Vagina (tissue), 2 donors: ENCODE measurements at places on chromosomes 1 and 21. TPM values are rescaled to one million over a fixed set of nuclear protein-coding genes. Genes with fewer than 3 reads are reported as not detected.

Gene GNAT2
- not detected for total RNA-seq

DNA sequence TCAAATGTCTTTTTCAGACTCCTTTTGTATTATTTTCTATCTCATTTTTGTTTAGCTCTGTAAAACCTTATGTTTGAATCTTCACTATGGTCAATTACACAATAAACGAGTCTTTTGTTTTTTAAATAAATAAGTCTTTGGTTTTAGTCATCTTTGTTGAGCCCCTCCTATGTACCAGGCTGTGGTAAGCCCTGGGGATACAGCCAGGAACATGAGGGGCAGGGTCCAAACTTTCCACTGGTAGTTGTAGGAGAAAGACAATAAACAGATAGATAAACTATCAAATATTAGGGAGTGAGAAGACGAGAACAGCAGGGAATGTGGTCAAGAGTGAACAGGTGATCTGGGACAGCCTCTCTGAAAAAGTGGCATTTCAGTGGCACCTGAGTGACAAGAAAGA, 186.6 kb downstream of the ZNF281 start:
- DNase-seq: no peak
- no peaks in the 10 kb centered on the region for H3K27me3 ChIP-seq
- H3K4me3 ChIP-seq: no peak overlapping the region
- H3K4me1 ChIP-seq: no peaks in the 10 kb centered on the region

GRCh38 chr1:204562075-204562990, 46.1 kb downstream of the MDM4 start:
- no peak overlapping the region for H3K27ac ChIP-seq
- no peaks in the 10 kb centered on the region for H3K27me3 ChIP-seq

Gene EVI5
- 29.7 TPM for total RNA-seq

Gene ERO1B
- 10.3 TPM for total RNA-seq
